ENCODE measurements at places on chromosomes 11 and 22.

DNA sequence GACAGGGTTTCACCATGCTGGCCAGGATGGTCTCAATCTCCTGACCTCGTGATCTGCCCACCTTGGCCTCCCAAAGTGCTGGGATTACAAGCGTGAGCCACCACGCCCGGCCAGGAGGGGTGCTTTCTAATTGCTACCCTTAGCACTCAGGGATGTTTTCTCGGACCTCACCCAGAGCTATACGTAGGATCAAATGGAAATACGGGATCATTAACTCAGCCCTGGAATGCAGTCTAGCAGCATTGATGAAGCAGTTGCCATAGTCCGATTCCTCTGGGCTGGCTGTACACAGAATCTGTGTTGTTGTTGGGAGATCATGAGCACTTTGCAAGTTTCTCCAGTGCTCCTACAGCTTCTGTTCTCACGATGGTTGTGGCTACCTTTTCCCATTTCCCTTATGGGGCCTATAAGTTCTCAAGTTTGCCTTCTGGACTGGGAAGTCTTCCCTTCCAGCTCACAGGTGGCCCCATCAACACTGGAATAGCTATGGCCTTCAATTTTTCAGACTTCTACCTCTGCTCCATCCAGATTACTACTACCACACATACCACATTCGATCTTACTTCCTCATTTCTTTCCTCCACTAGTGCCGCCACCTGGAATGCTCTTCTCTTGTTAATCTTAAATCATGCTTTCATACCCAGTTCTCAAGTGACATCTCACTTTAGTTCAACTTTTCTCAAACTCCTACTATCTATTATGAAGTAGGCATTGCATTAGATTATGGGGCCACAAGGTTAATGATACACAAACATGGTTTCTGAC, 16.1 kb upstream of the PCF11 start:
- no peak for DNase-seq

- DNase-seq, result no peak
Measured at GRCh38 chr11:33893711-33894397, 2.0 kb upstream of the LMO2 start.

DNA sequence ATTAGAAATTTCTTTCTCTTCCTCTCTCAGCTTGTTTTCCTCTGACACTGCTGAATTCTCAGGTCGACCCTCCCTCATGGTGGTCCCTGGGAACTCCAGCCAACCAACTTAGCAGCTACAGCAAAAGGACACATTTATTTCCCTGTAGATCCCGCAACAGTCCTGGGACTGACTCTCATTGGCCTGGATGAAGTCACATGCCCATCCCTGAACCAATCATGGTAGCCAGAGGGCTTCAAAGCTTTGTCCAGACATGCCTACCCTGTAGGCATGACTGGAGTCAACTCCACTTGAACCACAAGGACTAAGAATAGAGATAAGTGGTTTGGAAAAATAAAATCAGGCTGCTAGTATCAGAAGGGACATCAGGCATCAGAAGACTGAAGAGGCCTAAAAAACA, 84.6 kb upstream of the LRRC55 start:
- no peak for DNase-seq

DNA sequence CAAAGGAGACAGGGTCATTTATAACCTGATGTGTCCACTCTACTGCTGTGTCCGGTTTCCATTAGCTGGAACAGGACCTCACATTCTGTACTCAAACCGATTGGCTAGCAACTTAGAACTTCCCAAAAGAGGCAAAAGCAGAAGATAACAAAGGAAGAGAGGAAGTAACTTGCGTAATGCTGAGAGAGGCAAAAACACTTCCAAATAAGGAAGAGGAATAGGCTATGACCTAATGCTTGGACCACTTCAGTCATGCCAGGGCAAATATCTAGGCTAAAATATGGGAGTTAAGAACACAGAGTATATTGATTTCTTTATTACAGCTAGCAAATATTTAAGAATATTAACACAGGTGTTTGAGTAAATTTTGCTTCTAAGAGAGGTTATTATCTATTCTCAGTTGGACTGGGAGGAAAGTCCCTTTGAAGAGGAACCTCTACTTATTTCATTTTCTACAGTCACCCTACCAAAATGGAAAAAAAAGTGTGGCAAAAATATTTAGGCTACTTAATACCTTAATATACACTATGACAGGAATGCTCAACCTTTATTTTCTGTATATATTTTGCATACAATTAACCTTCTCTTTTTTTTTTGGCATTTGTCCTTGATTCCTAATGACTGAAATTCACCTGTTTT, 499.8 kb upstream of the CHORDC1 start:
- DNase-seq, result no peak

DNA sequence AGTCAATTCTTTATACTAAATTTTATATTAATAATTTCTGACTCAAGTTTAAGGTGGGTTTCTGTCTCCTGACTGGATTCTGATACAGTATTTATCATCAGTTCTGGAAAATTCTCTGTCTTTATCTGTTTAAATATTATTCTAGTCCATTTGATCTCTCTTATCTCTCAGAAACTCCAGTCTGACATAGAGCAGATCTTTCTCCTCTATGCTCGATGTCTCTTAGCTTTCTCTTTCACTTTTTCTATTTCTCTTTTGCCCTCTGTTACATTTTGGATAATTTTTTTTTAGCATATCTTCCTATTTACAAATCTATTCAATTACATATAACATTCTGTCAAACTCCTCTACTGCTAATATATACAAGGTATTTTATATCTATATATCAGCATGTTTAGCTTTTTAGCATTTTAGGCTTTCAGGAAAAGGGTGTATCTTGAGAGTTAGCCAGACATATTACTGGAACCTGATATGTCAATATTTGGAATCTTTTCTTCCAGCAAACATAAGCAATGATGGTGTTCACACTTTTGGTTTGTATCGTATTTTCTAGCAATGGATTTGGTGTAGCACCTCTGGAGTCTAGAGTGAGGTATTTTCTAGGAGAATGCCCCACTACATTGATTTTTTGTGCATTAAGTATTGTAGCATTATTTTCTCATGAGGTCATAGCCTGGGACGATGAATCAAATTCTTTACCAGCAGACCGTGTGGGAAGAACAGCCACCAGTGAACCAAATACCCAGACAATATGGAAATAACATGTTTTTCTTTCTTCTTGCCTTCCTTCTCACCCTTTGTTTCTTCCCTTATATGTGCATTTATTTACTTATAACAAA, 4.1 kb upstream of the NNMT start:
- peak; percentile 22 for DNase-seq

DNA sequence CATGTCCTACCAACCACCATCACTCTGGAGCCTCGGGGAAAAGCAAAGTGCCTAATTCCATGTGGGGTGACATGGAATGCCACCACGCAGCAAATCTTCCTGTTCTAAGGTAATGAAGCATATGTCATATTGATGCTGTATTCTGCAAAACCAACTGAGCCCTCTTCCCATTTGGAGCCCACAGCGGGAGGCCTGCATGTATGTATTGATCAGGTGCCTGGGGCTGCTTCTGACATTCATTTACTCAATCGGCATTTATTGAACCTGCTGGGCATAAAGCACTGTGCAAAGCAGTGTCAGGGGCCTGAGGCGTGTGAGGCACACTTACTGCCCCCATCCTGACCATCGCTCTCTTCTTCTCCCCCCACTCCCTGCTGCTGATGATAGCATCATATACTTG, 39.1 kb downstream of the ANKK1 start:
- DNase-seq, result no peak

- DNase-seq, result peak; percentile 58
Measured at GRCh38 chr11:33987975-33988580, 63.5 kb upstream of the CAPRIN1 start.

DNA sequence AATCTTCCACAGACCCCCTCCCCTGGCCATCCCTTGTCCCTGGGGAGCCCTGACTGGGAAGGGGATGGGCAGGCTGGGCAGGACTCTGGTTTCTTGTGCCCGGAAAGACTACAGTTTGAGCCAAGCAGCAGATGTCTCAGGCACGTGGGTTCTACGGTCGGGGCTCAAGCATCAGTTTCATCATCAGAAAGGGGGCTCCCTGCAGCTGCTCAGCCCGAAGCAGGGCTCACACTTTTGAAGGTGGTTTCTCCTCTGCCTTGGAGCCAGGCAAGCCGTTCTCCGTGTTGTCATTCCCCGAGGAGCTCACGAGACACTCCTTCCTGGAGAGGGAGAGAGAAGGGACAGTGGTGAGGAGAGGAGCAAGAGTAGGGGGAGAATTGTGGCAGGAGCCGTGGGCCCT, 15.8 kb downstream of the SCN4B start:
- no peak for DNase-seq

- no peak for DNase-seq
Measured at GRCh38 chr22:31588970-31589675, 72.9 kb downstream of the PISD start.

Data from amniotic stem cell (primary cell).